ENCODE measurements at places on chromosomes 12 and 14.

DNA sequence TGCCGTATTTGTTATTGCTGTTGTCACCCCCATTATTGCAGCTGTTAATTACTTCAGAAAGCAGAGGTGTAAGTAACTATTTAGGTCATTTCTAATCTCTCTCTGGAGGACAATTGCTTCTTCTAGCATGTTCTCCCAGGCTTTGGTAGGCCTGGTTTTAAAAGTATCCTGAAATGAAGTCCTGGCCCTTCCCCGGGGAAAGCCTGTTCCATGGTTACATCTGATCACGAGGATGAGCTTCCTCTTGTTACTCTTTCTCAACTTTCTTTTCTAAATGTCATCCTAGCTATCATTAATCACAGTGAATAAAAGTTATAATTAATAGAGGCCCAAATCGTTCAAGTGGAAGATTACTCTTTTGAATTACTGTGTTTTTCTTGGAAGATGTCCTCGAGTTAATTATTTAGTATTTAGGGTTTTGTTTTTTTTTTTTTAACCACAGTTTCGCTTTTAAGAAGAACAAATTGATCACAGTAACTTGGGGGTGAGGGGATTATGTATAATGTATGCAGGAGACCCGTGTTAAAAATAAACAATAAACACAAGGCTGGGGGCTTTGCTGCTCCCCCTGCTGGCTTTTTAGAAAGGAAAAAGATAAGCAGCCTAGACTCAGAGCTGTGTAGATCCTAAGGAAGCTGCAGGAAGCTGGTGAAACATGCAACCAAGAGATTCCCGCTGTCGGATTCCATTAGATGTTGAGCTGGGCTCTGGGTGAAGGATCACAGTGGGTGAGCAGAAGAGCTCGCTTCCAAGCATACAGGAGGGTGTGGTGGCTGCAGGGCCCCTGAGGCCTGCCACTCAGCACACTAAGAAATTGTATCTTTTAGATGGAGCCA is 420.1 kb downstream of the FUT8 start:
- no peak for DNase-seq

GRCh38 chr14:53742233-53742620 is 214.4 kb downstream of the BMP4 start:
- no peak for DNase-seq

GRCh38 chr12:1604464-1604863 is 10.1 kb upstream of the FBXL14 start:
- no peak for DNase-seq

DNA sequence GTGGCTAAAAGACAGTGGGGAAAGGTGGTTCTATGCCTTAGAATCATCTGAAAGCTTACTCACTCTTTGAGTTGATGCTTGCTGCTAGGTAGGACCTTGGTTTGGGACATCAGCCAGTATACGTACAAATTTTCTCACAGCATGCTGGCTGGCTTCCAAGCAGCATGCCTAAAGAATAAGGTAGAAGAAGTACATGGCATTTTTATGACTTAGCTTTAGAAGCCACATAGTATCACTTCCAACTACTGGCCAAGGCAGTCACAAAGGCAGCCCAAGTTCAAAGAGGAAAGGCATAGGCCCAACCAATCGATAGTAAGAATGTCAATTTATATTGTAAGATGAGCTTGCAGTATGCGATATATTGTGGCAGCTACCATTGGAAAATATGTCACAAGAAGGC is 284.2 kb upstream of the CAND1 start:
- DNase-seq, result no peak

DNA sequence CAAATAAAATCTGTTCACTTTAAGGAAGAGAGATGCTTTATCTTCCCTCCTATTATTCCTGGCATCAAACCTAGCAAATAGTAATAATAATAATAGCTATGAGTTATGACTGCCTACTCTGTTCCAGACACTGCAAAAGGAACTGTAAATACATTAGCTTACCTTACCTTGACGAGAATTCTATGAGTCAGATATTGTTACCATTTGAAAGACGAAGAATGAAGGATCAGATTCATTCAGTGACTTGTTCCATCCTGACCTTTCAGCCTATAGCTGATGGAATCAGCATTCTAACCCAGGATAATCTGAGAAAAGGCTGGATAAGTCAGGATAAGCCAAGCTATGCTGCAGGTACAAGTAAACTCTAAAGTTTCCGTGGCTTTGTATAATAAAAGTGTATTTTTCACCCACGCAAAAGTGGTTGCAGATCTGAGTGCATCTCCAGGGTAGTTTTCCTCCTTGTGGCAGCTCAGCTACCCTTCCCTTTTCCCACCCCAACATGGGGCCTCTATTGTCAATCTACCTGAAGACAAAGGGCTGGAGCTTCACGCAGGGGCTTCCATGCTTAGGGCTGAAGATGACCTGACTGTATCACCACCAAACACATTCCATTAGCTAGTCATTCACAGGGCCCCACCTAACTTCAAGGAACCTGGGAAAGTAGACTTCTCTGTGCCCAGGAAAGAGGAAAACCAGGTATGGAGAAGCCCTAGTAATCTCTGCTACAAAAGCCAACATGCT is 57.2 kb upstream of the CCND2 start:
- no peak for DNase-seq

All from stimulated activated CD4-positive, alpha-beta T cell treated with anti-CD3 and anti-CD28 coated beads, TNF-alpha, amount 100 ng/mL, for 4 hours (primary cell).